ENCODE measurements at places on chromosomes 16 and 17.
A peak's percentile ranks its signal among the peaks of the same experiment; 100 is the strongest.

DNA sequence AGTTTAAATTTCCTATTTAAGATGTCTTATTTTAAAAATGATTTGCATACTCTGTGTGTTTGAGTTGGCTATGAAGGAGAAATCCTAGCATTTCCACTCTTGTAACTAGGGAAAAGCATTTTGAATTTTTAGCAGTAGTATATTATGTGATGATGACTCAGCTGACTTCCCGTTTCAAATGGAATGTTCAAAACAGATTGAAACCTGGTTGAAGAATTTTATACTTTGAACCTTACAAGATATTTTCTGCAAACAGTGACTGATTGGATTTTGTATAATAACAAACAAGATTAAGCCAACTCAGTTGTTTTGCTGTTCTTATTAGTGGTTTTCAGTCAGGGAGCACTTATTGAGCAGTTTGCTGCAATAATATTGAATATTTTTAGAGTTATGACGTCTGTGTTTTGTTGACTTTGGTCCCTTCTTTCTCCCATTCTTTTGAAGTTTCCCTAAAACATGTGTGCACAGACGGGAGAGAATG lies 8.0 kb downstream of the TNRC6A start:
- no peak for DNase-seq

GRCh38 chr16:87584271-87584670 lies 18.0 kb upstream of the JPH3 start:
- no peak for DNase-seq

DNA sequence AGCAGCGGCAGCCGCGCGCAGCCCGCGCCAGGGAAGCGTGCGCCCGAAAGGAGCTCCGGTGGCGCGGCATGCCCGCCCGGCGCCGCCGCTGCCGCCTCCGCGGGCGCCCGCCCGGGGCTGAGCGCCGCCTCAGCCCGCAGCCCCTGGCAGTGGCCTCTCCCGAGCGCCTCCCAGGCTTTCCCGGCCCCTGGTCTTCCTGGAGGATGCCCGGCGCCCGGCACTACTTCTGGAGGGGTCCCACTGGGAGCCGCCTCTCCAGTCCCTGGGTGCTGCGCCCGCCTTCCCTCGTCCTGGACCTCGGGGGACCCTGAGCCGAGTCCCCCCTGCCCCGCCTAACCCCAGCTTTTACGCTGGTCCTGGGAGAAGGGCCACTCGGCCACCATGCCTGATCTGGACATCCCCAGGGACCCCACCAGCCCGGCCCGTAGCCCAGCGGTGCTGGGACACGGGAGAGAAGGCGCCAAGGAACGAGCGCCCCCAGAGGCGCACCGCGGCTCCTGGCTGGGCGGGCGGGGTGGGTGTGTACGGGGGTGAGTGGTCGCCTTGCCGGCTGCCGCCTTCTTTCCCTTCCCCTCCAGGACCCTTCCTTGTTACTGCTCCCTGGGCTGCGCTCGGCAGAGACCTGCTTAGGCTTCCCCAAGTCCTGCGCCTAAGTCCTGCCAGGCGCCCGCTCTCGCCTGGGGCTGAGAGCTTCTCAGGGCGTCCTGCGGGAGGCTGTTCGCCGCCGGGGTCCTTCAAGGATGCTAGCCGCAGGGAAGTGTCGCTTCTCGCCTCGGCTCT lies 704 bp downstream of the ASIC2 start:
- DNase-seq, result no peak

GRCh38 chr16:1332618-1333148 lies 762 bp upstream of the BAIAP3 start:
- no peak for DNase-seq

GRCh38 chr17:29653995-29654714 lies 31.4 kb upstream of the CORO6 start:
- DNase-seq, result no peak

DNA sequence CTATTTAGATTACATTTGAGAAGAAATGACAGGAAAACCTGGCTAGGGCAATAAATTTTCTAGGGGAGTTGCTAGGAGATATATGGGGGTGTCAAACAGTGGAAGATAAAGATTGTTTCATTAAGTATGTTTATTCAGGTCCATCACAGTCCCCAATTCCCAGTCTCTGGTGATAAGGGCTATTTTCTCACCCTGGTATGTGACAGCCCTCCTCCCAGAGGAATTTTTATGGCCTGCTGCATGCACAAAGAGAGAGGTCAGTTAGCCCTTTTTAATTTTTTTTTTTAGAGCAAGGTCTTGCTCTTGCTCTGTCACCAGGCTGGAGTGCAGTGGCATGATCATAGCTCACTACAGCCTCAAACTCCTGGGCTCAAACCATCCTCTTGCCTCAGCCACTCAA lies 53.6 kb upstream of the ATF7IP2 start:
- no peak for DNase-seq

GRCh38 chr17:80260069-80260535 lies 550 bp upstream of the RNF213 start:
- DNase-seq, result no peak

DNA sequence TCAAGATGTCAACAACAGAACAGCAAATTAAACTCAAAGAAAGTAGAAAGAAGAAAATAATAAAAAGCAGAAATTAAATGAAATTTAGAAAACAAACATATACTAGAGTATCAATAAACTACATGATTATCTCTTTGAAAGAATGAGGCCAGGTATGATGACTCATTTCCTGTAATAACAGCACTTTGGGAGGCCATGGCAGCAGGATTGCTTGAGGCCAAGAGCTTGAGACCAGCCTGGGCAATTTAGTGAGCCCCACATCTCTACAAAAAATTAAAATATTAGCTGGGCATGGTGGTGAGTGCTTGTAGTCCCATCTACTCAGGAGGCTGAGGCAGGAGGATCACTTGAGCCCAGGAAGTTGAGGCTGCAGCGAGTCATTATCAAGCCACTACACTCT lies 232.5 kb downstream of the RAB11FIP4 start:
- no peak for DNase-seq

GRCh38 chr16:27378871-27379481 lies 23.0 kb upstream of the IL21R start:
- no peak for DNase-seq

GRCh38 chr16:59047114-59047513 lies 313.0 kb upstream of the GOT2 start:
- no peak for DNase-seq

- peak; percentile 13 for DNase-seq
These were observed 3.6 kb downstream of the COG1 start for GRCh38 chr17:73196500-73196899.

DNA sequence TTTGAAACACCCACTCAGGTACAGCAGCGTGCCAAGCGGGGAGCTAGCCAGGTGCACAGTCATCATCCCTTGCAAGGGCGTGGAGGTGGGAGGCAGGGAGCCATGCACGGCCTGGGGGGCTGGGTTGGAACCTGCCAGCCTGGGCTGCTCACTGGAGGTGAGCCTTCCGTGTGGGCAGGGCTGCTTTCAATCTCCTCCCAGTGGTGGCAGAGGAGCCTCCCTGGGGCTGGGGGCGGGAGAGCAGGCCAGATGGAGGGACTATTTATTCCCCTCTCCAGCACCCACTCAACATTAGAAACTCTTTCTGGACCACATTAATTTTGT lies 90.3 kb downstream of the KATNIP start:
- DNase-seq, result no peak

- DNase-seq, result no peak
These were observed 3.1 kb upstream of the HOXB2 start for GRCh38 chr17:48547808-48548522.

- no peak for DNase-seq
These were observed 9.3 kb downstream of the HEXIM2 start for GRCh38 chr17:45170931-45171337.

DNA sequence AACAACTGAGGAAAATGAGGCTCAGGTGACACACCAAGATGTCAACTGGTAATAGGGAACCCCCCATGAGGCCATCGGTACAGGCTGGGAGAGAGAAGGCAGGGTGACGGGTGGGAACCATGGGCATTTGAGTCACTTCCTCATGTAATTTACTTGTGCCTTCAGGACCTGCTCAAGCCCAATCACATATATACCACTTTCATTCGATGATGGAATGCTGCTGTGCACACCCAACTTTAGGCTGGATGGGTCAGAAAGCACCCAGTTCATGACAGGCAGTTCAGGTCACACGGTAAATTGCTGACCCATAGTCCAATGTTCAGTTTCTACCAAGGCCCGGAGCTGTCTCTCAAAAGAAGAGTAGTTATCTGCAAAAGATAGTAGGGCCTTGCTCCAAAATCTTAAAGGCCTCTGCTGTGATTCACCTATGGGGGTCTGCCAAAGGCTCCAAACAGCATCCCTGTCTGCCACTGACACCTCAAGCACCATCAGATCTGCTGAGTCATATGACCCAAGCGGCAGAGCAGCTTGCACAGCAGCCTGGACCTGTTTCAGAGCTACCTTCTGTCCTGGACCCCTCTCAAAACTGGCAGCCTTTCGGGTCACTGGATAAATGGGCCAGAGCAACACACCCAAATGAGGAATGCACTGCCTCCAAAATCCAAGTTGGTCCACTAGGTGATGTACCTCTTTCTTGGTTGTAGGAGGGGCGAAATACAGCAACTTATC lies 24.7 kb downstream of the ZZEF1 start:
- no peak for DNase-seq

DNA sequence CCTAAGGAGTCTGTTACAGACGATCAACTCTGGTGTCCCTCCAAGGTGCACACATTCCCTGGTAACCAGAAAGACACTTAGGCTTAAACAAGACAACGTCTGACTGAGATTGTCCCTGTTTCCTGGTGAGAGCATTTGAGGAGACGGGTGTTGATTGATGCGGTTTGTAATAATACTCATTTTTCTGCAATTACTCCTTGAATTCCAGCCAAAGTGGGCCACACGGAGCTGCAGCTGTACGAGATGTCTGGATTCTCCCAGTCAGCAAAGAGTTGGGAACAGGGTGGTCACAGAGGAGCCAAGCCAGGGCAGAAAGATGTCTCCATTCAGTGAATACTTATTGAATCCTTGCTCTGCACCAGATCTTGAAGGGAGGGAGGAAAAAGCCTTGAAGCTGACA lies 30.9 kb upstream of the CES5A start:
- DNase-seq, result no peak

GRCh38 chr16:78694414-78694813 lies 595.0 kb downstream of the WWOX start:
- no peak for DNase-seq

- DNase-seq, result no peak
These were observed 1.6 kb downstream of the TMC8 start for GRCh38 chr17:78132084-78132676.

- DNase-seq, result no peak
These were observed 58.8 kb downstream of the MYO18A start for GRCh38 chr17:29121442-29121841.

DNA sequence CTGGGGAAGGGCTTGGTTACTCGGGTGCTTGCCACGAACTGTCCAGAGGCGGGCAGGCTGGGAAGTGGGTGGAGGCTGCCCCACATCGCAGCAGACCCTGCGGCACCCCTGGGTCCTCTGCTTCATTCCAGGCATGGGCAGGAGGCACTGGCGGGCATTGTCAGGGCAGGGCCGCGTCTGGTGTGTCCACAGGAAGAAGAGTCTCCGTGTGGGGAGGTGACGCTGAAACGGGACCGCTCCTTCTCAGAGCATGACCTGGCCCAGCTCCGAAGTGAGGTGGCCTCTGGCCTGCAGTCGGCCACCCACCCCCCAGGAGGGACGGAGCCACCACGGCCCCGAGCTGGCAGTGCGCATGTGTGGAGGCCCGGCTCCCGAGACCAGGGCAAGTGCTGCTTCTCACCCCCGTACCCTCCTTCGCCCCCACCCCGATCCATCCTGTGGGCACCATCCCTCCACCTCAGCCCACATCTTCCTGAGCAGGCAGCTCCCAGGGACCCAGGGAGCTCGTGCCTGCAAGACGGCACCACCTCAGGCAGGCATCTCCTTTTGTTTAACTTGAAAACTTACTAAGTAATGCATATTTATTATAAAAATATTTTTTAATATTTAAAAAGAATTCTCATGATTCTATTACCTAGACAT lies 14.3 kb upstream of the TCF25 start:
- DNase-seq, result no peak

DNA sequence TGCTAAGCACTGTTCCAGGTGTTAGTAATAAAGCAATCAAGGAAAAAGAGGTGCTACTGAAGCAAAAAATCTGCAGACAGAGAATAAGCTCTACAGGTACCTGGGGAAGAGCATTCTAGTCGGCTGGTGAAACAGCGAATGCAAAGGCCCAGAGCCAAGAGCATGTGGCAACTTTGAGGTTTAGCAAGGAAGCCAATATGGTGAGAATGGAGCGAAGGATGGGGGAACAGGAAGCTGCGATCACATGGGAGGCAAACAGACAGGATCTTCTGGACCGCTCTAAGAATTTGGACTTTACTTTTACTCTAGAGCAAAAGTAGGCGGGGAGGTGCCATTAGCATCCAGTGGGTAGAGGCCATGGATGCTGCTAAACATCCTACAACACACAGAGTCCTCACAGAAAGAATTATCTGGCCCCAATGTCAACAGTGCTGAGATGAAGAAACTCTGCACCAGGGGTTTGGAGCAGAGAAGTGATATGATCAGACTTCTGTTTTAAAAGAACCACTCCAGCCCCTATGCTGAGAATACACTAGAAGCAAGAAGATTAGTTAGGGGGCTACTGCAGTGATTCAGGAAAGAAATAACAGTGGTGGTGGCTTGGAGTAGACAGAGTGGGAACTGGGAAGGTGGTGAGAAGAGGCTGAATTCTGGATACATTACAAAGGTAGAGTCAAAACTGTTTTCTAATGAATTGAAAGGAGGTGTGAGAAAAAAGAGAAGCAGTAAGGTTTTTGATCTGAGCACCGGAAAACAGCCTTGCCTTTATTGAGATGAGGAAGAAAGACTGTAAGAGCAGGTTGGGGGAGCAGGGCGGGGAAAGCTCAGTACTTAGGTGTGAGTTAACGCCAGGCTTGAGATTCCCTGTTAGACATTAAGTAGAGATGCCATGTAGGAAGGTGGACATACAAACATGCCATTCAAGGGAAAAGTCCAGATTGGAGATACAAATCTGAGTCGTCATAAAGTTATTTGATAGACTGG lies 11.0 kb downstream of the EFTUD2 start:
- no peak for DNase-seq

DNA sequence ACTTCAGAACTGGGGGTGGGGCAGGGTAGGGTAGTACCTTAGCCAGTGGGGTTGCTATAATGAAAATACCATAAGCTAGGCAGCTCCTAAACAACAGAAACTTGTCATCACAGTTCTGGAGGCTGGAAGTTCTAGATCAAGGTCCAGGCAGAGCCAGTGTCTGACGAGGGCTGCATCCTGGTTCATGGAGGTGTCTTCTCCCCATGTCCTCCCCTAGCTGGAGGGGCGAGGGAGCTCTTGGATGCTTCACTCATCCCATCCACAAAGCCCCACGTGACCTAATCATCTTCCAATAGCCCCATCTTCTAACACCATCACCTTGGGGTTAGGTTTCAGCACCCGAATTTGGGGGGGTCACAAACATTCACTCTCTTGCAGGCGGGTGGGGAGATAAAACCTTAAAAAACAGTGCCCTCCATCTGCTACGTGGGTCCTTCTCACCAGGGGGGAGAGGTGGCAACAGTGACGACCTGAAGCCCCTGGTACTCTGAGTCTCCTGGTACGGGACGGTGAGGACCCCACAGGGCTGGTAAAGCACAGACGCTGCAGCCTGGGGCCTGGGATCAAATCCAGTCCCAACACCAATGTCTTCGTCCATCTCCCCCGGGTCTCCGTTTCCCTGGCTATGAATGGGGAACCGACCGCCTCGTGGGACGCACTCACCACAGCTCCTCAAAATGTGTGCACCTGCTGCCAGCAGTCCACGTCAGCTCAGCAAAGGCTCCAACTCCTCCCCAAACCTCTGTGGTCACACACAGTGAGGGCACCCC lies 22.8 kb downstream of the RAB40B start:
- DNase-seq, result no peak

GRCh38 chr17:31537565-31538011 lies 146.1 kb downstream of the RAB11FIP4 start:
- DNase-seq, result no peak

GRCh38 chr17:34850023-34850422 lies 111.2 kb downstream of the CCT6B start:
- no peak for DNase-seq

Data from cerebellar nuclear complex (tissue), 1 donor.